ENCODE measurements at places on chromosomes 5 and 9. TPM values are rescaled to one million over a fixed set of nuclear protein-coding genes. Genes with fewer than 3 reads are reported as not detected.

SLC4A9 gene
- not detected for total RNA-seq

DNA sequence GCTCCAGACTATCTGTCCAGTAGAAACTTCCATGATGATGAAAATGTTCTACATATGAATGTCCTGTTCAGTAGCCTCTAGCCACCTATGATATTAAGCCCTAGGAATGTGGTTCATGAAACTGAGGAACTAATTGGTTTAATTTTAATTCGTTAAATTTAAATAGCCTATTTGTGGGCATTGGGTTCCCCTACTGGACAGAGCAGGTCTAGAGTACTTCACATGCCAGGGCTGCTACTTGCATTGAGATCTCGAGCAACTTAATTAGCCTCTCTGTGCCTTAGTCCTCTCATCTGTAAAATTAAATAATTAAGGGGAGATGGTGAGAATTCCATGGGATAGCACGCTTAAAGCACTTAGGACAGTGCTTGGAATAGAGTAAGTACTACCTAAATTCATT, 160.0 kb downstream of the PAPPA start:
- H3K27me3 ChIP-seq = no peaks in the 10 kb centered on the region
- H3K4me3 ChIP-seq = no peak overlapping the region
- peaks cover 49% of the 10 kb centered on the region for H3K36me3 ChIP-seq
- H3K27ac ChIP-seq = no peak overlapping the region
- H3K4me1 ChIP-seq = peaks cover 7% of the 10 kb centered on the region
- DNase-seq = no peak

GRCh38 chr5:10626473-10627013, 62.7 kb downstream of the ANKRD33B start:
- peaks cover 8% of the 10 kb centered on the region for H3K4me1 ChIP-seq
- H3K4me3 ChIP-seq = no peak overlapping the region
- H3K27me3 ChIP-seq = no peaks in the 10 kb centered on the region
- peak overlapping the region; percentile 22 for H3K27ac ChIP-seq

- H3K4me1 ChIP-seq = 0 out of 2 replicates have a peak, but pooled peaks cover 2% of the 10 kb centered on the region
- no peaks in the 10 kb centered on the region for H3K27me3 ChIP-seq
- no peak overlapping the region for H3K4me3 ChIP-seq
- H3K27ac ChIP-seq = no peak overlapping the region
Measured at GRCh38 chr9:80204054-80204453, 632.3 kb downstream of the TLE4 start.

DNA sequence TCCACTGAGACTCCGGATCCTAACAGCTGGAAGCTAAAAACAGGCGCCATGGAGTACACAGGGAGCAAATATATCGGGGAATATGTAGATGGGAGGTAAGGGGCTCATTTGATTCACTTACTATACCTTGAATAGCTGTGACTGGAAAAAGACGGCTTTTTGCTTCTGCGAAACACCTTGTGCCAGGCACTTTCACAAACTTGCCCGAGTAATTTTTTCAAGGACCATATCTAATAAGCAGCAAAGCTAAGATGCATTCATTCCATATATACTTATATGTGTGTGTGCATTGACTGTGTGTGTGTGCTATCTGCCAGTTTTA, 178 bp downstream of the MORN5 start:
- H3K4me1 ChIP-seq = peaks cover 2% of the 10 kb centered on the region
- no peak overlapping the region for H3K27ac ChIP-seq
- peak overlapping the region; percentile 31 for H3K4me3 ChIP-seq

DNA sequence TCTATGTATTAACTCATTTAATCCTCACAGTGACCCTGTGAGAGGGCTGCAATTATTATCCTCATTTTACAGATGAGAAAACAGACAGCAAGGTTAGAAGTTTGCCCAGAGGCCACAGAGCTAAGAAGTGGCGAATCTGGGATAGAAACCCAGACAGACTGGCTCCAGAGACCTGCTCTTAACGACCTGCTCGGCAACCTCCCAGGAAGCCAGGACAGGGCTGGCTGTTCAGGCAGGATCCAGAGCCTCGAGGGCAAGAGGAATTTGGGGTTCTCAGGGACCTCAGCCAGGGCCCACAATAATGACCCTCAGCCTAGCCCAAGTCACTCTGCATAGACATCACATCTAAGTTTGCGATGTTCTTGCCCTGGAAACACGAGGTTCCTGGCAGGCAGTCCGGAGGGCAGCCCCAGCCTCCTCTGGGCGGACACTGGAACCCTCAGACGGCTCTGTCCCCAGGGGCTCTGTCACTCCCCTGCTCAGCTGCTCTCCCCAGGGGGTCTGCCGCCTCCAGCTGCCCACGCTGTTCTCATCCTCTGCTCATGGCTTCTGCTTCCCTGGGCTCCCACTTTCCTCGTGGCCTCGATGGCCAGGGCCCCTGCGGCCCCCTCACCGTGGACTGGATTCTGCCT, 138.5 kb upstream of the ERCC6L2 start:
- no peaks in the 10 kb centered on the region for H3K36me3 ChIP-seq
- H3K4me1 ChIP-seq = peaks cover 4% of the 10 kb centered on the region
- DNase-seq = no peak
- H3K27me3 ChIP-seq = peaks cover 12% of the 10 kb centered on the region
- no peak overlapping the region for H3K27ac ChIP-seq

DNA sequence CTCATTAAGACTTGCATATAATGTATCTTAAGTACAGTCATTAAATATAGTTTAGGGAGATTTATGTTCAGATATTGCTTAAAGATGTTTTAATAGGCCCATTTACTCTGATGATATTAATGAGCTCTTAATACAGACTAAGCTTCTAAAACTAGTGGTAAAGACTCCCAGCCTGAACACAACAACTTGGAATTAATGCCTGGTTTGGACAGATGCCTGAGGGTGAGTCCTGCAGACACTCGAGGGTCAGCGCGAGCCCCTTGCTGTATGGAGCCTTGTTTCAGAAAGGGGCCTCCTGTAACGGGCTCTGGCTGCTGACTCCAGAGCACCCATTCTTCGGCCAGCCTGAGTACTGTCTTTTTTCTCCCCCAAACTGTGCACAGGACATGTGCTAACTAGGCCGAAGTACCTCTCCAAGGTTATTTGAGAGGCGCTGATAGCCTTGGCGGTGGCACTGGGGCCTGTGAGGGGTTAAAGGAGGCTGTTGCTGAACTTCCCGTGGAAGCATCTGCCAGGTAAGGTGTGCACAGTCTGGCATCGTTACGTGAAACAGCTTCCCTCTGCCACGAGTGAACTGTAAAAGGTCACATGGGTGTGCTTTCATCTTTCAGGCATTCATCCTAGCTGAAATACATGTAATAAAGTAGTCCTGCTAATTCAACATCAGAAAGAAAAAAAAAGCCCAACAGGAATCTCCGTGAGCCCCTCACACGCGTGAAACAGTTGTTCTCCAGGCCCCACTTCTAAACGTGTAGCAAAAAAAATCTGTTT, 113.4 kb downstream of the MVB12B start:
- DNase-seq = no peak
- H3K4me3 ChIP-seq = no peak overlapping the region
- H3K27me3 ChIP-seq = no peaks in the 10 kb centered on the region
- H3K27ac ChIP-seq = no peak overlapping the region
- H3K4me1 ChIP-seq = peaks cover 8% of the 10 kb centered on the region
- peaks cover 1% of the 10 kb centered on the region for H3K36me3 ChIP-seq

DNA sequence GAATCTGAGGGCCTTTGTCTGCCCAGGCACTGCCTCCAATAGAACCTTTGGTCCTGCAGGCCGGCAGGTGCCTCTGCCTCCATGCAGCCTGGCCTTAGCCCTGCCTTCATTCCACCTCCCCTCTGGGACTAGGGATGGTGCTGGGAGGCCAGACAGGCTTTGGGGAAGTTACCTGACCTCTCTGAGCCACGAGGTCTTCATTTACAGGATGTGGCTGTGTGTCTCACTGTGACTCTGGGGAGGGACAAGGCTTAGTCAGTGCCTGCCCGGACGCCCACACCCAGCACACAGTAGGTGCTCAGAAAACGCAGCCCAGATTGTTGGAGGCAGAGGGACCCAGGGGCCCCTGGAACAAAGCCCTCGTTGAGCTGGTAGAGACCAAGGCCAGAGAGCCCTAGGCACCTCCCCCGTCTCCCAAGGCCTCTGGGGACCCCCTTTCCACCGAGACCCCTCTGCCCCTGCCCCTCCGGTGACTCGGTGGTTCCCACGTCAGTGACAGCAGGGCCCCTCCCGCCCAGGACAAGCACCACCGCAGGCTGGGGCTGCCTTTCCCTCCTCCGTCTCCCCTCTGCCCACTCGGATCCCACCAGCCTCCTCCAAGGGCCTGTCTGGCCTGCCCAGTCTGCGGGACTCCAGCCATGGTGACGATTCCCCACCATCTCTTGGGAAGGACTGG, 46.9 kb upstream of the EGFL7 start:
- peaks cover 23% of the 10 kb centered on the region for H3K4me1 ChIP-seq
- no peaks in the 10 kb centered on the region for H3K36me3 ChIP-seq
- H3K27ac ChIP-seq = no peak overlapping the region
- H3K27me3 ChIP-seq = no peaks in the 10 kb centered on the region
- peak; percentile 13 for DNase-seq

Data from IMR-90 (cell line).